Stimulated activated CD8-positive, alpha-beta memory T cell treated with anti-CD3 and anti-CD28 coated beads, Interleukin-4, amount 100 ng/mL, for 1 hour (primary cell): ENCODE measurements at places on chromosomes 13 and 19.

DNA sequence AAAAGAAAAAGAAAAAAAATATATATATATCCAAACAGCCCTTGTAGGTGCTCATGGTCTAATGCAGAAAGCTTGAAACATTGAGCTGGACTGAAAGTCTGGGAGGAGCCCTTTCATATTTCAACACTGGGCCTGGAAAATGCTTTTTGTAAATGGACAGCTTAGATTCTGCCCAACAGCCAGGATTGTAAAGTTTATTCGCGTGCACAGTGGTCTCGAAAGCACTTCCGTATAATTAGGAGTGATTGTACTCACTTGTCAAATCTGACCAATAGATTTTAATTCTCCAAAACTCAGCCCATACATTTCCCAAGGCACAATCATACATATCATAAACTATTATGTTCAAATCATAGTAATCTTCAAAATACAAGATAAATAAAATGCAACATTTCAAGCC is 260.1 kb downstream of the COL4A1 start:
- no peak for DNase-seq

DNA sequence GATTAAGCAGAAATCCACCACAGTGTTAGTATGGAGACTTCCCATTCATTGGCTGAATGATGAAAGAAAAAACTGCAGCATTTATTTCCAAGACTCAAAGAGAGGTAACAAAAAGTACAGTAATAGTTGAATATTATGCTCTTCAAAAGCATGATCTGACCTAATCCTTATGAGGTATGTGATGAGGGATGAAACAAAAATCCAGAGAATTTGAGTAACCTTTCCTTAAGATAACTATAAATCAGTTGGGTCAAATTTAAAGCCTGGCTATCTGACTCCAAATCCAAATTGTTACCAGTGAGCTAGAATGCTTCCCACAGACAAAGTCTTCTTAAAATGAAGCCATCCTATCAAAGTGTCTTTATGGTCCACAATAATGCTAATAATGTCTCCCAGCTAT is 38.1 kb downstream of the NUFIP1 start:
- no peak for DNase-seq

- DNase-seq, result peak; percentile 47
These were observed 1.9 kb upstream of the LMTK3 start for GRCh38 chr19:48513289-48514122.

DNA sequence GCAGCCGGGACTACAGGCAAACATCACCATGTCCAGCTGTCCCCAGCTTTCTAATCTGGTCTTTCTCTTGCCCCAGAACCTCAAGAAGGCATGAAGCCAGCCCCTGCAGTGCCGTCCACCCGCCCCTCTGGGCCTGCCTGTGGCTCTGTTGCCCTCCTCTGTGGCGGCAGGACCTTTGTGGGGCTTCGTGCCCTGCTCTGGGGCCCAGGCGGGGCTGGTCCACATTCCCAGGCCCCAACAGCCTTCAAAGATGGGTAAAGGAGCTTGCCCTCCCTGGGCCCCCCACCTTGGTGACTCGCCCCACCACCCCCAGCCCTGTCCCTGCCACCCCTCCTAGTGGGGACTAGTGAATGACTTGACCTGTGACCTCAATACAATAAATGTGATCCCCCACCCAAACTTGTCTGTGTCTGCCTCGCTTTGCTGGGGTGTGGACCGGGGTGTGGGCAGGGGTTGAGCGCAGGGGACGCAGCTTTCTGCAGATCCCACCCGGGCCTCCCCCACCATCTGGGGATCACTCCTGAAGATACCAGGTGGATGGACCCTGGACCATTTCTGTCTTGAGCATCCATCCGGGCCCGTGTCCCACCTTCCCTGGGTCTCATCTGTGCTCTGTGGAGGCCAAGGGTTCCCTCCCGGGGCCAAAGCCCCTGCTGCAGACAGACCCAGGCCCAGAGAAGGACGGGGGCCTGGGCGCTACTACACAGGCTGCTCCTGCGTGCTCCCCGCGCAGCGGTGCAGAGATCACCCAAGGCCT is 15.3 kb downstream of the PRKCSH start:
- no peak for DNase-seq

- no peak for DNase-seq
These were observed 14.4 kb downstream of the TTYH1 start for GRCh38 chr19:54429545-54430227.

DNA sequence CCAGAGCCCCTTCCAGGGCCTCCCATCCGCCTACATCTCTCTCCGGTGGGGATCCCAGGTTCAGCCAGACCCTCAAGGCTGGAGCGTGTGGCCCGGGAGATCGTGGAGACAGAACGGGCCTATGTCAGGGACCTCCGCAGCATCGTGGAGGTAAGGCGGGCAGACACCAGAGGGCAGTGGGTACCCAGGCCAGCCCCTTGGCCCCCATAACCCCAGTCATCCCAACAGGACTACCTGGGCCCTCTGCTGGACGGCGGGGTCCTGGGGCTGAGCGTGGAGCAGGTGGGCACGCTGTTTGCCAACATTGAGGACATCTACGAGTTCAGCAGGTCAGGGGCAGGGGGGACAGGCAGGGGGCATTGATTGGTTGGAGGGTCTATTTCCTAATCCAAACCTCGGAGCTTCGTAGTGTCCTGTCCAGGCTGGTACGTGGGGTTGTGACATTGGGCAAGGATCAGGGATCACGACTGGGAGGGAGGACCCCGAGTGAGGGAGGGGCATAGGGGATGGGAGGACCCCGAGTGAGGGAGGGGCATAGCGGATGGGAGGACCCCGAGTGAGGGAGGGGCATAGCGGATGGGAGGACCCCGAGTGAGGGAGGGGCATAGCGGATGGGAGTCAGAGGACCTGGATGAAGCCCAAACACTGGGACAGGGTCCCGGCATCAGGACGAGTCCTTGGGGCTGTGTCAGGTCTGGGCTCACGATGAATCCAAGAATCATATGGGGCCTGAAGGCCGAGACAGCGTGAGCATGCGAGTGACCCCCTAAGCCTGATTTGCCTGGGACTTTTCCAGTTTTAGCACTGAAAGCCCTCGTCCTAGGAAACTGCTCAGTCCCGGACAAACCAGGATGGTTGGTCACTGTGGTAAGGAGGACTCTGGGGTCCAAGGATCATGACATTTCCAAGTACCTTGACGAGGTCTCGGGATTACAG is 2.9 kb downstream of the PLEKHG2 start:
- DNase-seq, result no peak

DNA sequence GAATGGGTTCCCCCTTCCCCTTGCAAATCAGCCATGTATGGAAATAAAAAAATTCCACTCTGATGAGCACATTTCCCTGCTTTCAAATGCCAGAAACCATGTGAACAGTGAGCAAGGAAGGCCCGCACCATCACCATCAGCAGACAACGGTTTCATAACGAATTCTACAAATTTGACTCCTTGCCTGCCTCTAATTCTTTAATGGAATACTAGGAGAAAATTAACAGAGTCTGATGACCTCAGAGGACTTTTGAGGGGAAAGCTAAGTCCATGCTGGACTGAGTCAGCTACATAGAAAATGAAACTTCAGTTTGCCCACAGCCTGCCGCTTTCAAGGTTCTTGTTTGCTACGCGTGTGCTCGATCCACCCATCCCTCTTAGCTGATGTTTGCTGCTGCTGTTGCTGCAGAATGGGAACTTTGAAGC is 46.7 kb upstream of the KL start:
- no peak for DNase-seq

DNA sequence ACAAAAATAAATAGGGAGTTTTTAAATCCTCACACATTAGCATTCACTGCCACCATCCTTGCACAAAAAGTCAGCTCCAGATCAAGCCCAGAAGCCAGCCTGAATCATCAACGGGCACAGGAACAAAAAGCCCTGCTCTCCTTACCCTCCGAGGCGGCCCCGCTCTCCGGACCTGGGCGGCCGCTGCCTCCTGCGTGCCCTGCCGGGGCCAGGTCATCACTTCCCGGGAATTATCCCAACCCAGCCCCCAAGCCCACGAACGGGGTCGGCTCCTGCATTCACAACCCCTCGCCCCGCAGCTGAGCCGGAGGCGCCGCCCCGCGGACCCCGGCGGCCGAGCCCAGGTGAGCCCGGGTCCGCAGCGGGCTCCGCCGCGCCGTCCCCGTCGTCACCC is 754 bp downstream of the DNAJB1 start:
- no peak for DNase-seq

DNA sequence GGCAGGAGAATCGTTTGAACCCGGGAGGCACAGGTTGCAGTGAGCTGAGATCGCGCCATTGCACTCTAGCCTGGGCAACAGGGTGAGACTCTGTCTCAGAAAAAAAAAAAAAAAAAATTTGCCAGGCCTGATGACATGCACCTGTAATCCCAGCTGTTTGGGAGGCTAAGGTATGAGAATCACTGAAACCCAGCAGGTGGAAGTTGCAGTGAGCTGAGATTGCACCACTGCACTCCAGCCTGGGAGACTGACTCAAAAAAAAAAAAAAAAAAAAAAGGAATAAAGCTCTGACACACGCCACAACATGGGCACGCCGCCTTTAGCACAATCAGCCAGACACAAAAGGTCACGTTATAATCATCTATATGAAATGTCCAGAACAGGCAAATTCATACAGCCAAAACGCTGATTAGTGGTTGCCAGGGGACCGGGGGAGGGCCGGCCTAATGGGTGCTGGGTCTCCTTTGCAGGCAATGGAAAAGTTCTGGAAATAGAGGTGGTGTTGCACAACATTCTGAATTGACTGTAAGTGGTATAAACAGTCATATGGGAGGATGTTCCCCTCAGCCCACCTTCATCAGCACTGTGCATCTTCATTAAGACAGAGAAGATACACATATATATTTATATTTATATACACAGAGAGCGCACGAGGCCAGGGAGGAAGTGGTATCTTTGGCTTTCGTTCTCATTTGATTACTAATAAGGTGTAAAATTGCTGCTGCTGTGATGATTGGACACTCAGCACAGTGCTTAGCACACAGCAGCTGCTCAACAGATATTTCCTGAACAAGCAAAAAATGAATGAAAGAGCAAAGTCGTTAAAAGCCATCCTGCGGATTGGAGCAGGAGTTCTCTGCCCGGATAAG is 3.8 kb downstream of the HSPBP1 start:
- DNase-seq, result no peak

- no peak for DNase-seq
These were observed 8.1 kb upstream of the IGFL3 start for GRCh38 chr19:46132508-46133100.

DNA sequence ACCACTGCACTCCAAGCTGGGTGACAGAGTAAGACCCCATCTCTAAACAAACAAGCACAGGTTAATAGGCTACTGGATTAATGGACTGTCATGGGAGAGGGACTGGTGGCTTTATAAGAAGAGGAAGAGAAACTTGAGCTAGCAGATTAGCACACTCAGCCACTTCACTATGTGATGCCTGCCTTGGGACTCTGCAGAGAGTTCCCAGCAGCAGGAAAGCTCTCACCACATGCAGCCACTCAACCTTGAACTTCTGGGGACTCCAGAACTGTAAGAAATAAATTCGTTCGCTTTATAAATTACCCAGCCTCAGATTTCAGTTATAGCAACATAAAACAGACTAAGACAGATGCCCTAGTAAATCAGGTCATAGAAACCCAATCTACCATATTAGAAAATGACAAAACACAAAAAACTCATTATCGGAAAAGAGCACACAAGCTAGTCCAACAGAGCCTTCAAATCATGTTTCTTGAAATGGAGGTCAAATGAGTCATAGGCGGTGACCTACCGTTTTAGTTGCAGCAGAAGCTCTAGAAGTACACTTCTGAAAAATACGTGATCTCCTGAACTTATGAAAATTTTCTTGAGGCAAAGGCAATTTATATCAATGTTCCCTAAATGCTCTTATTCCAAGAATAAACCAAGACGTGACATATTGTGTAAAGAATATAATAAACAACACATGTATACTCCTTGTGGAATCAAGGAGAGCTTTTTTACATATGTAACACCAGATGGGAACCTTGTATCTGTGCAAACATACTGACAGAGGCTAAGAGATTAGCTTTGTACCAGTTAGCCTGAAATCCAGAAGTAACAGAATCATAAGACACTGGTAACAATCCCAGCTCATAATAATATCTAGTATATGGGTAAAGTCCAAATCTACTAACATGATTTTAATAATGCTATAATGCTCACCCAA is 340.9 kb upstream of the SGCG start:
- DNase-seq, result no peak

DNA sequence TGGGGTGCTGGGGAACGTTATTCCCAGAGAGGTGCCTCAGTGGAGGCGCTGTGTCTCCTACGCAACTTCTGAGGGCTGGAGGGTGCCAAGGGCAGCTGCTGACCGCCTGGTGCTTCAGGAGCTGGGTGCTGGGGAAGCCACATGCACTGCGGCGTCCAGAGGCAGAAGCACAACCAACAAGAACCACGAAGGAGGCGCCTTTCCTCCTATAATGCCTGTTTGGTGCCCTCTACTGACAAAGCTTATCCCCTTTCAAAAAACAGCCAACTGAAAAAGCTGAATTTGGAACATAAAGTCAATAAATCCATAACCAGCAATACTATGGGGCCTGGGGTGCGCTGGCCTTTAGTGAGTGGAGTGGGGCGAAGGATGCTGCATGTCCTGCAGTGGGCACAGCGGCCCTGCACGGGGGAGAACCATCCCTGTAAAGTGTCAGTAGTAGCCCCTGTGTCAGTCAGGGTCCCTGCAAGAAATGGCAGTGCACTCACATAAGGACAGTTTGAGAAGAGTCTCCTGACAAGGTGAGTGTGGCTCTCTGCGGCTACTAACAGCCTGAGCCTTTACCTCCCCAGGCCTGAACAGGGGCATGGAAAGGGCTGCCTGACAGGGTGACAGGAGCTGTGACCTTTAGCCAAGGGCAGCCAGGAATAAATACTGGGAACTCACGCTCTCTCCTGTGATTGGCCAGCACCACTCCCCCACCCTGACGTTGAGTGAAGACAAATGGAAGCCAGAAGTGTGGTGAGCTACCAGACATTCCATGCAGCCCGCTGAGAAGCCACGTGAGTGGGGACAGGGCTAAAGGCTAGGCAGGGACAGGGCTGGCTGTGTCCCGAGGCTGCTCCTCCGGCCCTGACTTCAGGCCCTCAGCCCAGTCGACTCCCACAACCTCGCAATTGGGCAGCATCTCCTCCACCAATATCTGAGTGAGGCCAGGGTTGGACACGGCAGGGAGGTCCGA is 4.5 kb upstream of the B3GNT8 start:
- DNase-seq, result no peak

DNA sequence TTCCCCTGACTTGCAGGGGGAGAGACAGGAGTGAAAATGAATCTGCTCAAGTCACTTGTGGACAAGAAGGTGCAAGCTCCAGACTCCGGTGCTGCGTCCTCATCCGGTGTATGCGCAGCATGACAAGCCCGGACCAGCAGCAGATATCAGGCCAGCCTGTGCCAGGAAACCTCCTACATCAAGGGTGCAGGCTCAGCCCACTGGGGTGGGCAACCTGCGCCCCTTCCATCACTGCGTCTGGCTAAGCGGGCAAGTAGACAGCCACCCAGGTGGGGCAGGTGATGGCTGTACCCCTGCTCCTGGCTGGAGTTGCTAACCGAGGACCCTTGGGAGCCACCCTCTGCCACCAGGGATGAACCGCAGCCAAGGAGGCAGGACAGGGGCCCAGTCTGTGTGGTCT is 32.9 kb upstream of the SLC15A1 start:
- DNase-seq, result no peak
